T47D (cell line): ENCODE measurements at places on chromosomes 16 and 17.

- no peak for DNase-seq
Observed at GRCh38 chr17:78432226-78433012, 54.0 kb downstream of the PGS1 start.

- peak; percentile 13 for DNase-seq
Observed at GRCh38 chr16:79286646-79287423, 313.7 kb downstream of the MAF start.

DNA sequence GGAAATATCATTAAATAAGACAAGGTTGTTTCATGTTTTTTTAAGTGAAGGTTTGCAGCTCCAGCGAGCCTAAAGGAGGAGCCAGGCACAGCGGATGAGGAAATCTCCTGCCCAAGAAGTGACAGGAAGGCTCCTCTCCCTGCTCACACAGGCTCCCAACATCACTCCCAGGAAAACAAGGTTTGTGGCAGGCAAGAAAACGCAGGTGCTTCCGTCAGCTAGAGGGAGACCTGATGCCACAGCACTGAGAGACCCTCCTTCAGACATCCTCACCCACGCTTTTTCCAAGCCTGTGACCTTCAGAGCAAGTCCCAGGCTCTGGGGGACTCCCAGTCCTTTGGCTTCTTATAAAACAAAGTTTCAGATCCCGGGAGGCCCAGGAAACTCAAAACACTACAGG lies 89.7 kb downstream of the ZNF423 start:
- no peak for DNase-seq

- no peak for DNase-seq
Observed at GRCh38 chr17:29664743-29665480, 42.2 kb upstream of the CORO6 start.

DNA sequence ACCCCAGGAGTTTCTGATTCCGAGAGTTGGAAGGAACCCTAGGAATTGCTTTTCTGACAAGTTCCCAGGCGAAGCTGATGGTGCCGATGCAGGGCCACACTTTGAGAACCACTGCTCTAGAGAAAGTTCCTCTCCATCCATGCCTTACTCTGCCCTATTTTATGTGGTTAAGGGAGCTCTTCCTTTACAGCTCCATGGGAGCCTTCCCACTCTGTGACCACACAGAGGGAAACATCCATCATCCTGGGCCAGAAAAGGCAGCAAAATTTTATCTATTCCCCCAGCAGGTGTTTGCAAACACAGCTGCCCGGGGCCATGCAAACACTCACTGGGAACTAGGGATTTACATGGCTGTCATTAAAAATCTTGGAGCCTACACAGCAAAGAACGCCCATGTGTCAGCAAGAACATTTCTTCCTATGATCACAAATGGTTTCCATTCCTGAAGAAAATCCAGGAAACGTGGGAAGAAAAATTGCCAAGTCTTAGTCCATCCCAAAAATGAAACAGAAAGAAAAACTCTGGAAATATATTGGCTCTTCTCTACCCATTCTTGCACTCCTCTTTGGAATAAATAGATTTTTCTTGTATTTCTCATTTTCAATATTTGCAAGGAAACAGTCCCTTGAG lies 252.7 kb downstream of the PMP22 start:
- DNase-seq = no peak

- no peak for DNase-seq
Observed at GRCh38 chr17:56929362-56929969, 15.6 kb upstream of the TRIM25 start.

DNA sequence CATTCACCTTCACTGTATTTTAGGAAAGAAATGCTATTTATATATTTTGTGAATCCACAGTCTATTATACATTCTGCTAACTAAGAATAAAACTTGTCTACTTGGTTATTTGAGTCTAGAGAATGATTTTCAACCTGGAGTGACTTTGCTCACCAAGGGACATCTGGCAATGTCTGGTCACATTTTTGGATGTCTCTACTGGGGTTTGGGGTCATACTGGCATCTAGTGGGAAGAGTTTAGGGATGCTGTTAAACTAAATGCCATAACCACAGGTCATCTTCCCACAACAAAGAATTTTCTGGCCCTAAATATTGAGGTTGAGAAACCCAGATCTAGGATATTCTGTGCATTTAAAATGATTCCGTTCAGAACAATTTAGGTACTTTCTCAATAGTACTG lies 26.0 kb downstream of the KCNJ16 start:
- no peak for DNase-seq

- no peak for DNase-seq
Observed at GRCh38 chr17:51200846-51201245, 34.6 kb downstream of the NME2 start.

DNA sequence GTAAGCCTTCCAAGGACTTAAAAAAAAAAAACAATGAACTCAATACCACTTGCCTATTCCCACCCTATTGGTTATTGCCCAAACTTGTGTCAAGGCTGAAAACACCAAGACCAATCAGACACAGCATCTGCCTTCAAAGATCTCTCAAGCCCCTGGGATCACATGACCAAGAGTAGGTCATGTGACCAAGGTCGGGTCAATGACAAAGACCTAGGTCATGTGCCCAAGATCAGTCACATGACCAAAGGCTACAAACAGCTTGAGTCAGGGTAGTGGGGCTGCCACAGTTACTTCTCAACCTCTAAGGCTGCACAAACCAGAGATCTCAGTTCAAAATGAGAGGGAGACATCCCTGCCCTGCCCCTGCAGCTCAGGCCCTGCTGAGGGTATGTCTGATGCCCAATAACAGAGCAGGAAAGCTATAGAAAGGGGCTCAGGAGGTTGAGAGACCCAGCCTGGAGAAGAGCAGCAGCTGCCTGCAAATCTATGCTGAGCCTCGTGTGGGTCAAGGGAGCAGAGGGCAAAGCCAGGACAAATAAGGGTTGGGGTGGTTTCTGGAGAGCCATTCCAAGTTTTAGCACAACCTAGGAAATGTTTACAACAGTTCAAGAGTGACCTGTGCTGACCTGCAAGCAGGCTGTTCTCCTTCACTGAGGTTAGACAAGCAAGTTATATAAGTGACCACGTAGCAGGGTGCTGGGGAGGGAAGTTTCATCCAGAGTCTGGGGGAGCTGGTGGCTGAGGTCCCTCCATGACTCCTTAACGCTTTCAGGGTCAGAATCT lies 48.8 kb downstream of the PIMREG start:
- no peak for DNase-seq

GRCh38 chr16:46688101-46688653 lies 801 bp downstream of the VPS35 start:
- DNase-seq = no peak
